ENCODE measurements at places on chromosomes 4 and X.

DNA sequence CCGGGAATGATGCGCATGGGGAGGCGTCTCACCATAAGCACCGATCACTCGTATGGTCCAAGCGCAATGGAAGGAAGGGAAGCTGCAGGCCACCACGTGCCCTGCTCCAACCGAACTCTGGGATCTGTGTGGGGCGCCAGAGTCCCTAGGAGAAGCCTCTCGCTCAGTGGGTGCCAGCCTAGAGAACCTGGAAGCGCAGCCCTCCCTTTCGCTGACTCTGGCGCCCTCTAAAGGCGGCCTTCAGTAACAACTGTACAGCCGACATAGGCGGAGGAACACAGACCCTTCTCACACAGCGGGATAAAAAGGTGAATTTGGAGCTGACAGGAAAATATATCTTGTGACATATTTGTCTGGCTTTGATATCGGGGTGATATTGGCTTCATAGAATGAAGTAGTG is 76.0 kb downstream of the INTS6L start:
- DNase-seq = peak; percentile 14

- no peak for DNase-seq
Observed at GRCh38 chr4:169333265-169333664, 62.5 kb upstream of the SH3RF1 start.

- DNase-seq = peak; percentile 52
Observed at GRCh38 chr4:158965226-158965625, 137.7 kb upstream of the RAPGEF2 start.

GRCh38 chr4:165385126-165385525 is 6.3 kb downstream of the CPE start:
- no peak for DNase-seq

GRCh38 chrX:115408771-115409400 is 119.4 kb downstream of the LUZP4 start:
- no peak for DNase-seq
